Neural cell (in vitro differentiated cells): ENCODE measurements at places on chromosomes 6 and 20. TPM values are rescaled to one million over a fixed set of nuclear protein-coding genes. Genes with fewer than 3 reads are reported as not detected.

MLN gene
- polyA plus RNA-seq: not detected in 2 replicates

MYT1 gene
- 35.8 and 42.4 TPM in 2 replicates for polyA plus RNA-seq

C2 gene
- polyA plus RNA-seq: 1.2 and 1.5 TPM in 2 replicates

SERAC1 gene
- 22.2 and 22.3 TPM in 2 replicates for polyA plus RNA-seq

PACRG gene
- 6.9 and 16.6 TPM in 2 replicates for polyA plus RNA-seq

LY6G6C gene
- polyA plus RNA-seq: 0.78 and 0.88 TPM in 2 replicates

OR2H2 gene
- not detected in 2 replicates for polyA plus RNA-seq
